Endodermal cell (in vitro differentiated cells): ENCODE measurements at places on chromosomes 7 and 10. TPM values are rescaled to one million over a fixed set of nuclear protein-coding genes. Genes with fewer than 3 reads are reported as not detected.

The TRUB1 gene
- total RNA-seq: 13.7 to 18.8 TPM (median 14.8 TPM) in 3 replicates

GRCh38 chr7:94588075-94588474 lies 67.9 kb downstream of the SGCE start:
- no peak for DNase-seq

- peak; percentile 26 for DNase-seq
Observed at GRCh38 chr10:109866995-109867635, 56.2 kb downstream of the XPNPEP1 start.

DNA sequence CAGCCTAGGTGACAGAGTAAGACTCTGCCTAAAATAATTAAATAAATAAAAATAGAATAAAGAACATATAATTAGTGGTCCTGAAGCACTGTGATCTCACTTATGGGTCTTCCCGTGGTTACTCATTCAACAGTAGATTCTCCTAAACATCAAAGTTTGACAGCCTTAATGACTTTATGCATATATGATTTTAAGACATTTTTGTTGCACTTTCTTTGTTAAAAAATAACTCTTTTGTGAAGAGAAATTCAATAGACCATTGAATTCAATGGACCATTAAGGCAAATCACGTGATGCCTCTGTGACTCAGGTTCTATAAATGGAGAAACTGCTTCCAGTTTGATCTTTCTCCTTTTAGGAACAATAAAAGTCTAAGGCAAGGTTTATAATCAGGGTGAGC lies 59.6 kb downstream of the ATOH7 start:
- DNase-seq: no peak

DNA sequence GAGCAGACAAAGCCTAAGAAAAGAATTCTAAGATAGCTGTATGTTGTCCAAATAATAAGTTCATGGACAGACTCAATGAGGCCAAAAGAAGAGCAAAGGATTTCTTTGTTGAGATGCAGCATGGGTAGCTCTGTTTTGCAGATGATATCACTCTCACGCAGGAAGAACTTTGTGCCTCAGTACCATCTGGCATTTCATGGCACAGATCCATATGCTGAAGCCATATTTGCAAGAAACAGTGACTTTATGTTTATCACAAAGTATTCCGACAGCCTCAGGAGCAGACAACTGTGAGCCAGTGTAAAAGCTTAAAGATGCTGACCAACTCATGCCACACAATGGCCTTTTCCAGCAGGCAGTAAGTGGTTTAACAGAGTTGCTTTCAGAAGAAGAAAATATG lies 45.5 kb upstream of the RNF148 start:
- no peak for DNase-seq
